ENCODE measurements at places on chromosomes 11 and 22.

DNA sequence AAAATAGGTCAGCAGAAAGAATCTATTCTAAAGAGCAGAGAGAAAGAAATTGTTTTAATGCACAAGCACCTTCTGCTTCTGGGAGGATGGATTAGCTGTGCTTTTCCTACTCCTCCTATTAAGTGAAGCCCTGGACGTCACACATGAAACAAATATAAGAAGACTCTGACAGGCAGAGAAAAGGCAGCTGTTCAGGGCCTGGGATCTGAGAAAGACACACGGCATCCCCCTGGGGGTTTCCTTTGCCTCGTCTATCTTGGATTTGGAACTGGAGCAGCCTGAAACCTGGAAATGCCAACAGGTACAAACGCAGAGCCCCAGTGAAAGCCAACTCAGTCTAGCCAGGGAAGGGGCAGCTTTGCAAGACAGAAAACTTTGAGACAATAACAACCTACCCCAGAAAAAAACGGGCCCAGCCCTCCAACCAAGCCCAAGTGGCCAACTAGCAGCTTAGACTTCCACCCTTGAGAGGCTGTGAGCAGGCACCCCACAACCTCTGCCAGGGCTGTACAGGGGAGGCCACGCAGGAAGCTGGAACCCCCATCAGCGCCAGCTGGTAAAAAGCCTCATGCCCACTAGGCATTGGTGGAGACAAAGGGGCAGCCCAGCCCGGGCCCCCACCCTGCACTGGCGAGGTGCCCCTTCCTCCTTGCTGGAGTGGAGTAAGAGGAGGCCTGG is 7.3 kb downstream of the CERK start:
- DNase-seq, result no peak

DNA sequence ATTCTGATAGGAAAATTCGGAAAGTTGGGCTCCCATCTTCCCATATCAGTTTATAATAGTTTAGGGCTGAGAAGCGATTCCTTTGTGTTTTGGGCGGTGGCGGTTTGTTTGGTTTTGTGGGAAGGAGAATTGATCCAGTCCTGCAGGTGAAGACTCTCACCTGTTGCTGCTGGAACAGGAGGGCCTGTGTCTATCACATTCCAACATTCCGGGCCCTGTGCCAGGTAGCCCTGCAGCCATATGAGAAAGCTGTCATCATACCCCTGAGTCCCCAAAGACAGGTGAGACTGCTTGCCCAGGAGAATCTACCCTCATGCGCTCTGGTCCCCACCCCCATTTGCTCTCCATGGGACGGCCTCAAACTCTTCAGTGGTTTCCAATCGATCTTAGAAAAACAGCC is 62.1 kb downstream of the TRAF6 start:
- no peak for DNase-seq

GRCh38 chr11:58742140-58742539 is 10.4 kb upstream of the GLYAT start:
- DNase-seq, result no peak

- DNase-seq, result no peak
Measured at GRCh38 chr22:38416621-38417251, 38.3 kb downstream of the KCNJ4 start.

GRCh38 chr11:1994121-1994520 is 3.5 kb downstream of the H19 start:
- no peak for DNase-seq

GRCh38 chr22:27476729-27477128 is 324.8 kb downstream of the MN1 start:
- no peak for DNase-seq

DNA sequence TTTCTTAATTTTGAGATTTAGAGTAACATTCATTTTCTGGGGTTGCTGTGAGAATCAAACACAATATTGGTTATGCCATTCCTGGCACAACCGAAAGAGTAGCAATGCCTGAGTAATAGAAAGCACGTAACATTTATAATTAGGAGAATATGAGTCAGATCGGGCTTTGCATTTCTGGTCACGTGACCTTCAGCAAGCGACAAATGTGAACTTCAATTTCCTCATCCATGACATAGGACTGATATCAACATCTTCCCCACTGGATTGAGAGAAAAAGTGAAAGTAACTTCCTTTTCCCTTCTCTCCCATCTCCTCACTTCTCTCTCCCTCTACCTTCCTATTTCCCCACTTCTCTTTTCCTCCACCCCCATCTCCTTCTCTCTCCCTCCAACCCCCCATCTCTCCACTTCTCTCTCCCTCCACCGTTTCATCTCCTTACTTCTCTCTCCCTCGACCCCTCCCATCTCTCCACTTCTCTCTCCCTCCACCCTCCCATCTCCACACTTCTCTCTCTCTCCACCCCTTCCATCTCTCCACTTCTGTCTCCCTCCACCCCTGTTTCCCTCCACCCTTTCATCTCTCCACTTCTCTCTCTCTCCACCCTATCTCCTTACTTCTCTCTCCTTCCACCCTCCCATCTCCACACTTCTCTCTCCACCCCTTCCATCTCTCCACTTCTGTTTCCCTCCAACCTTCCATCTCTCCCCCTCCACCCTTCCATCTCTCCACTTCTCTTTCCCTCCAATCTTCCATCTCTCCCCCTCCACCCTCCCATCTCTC is 33.5 kb upstream of the CAT start:
- DNase-seq, result no peak

GRCh38 chr11:7160814-7161489 is 72.2 kb downstream of the RBMXL2 start:
- no peak for DNase-seq

GRCh38 chr11:115145324-115145723 is 358.9 kb downstream of the CADM1 start:
- no peak for DNase-seq

DNA sequence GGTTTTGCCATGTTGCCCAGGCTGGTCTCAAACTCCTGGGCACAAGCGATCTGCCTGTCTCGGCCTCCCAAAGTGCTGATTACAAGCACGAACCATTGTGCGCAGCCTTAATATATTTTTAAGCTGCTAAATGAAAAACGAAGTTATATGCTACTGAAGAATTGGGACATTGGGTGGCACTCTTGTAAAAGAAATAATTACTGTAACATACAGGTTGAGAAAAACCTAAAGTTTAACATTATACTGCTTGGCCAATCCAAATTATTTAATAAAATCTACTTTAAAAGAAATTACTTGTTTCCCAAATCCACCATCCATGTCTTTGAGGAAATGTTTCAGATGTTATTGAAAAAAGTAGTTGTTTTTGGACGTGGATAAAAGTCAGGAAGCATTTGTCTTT is 37.9 kb upstream of the ARHGAP32 start:
- no peak for DNase-seq

All from SW 1271 (cell line).